ENCODE measurements at places on chromosomes 7 and 10.

DNA sequence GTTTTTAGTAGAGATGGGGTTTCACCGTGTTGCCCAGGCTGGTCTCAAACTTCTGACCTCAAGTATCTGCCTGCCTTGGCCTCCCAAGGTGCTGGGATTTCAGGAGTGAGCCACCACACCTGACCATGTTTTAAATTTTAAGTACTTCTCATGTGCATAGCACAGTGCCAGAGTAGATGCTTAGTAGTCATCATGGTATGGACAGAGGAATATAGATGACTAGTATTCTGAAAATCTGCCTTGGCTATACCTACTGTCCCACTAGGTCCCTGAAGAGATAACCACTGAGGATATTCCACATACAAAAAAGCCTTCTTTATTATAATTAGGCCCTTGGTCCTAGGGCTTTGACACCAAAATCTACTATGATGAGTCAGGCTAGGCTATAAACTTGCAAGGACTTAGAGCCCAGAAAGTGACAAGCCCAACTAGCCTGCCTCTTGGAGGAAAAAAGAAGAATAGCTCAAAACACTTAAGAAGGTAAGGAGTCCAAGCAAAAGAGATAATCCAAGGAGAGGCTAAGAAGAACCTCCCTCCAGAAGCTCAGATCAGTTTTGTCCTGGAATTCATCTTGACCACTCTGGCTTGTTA is 34.0 kb downstream of the LUC7L2 start:
- no peak for DNase-seq

DNA sequence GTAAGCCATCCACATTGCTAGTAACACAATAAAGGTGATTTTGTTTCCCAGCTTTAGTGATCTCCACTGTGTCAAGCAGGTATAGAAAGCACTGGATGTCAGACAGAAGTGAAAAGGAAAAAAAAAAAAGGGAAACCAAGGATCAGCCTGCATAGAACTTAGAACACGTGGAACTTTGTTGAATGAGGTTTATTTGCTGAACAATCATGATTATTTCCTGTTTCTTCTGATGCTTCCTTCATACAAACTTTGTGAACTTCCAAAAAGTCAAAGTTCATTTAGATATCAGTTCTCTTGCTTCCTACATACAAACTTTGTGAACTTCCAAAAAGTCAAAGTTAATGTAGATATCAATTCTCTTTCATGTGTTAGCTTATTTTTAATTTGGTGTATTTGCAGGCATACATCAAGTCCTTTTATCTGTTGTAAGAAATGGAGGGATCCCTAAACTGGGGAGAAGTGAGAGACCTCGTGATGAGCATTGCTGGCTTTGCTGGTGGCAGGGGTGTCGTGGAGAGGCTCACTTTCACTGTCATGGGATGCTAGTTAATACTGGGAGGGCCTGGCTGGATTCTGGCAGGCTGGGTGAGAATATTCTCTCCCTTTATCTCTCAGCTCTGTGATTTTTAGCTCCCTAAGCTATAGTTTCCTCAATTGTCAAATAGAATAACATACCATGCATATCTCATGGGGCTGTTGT is 298.4 kb downstream of the INHBA start:
- no peak for DNase-seq

- DNase-seq, result no peak
Observed at GRCh38 chr10:62498271-62498670, 124.1 kb downstream of the ZNF365 start.

DNA sequence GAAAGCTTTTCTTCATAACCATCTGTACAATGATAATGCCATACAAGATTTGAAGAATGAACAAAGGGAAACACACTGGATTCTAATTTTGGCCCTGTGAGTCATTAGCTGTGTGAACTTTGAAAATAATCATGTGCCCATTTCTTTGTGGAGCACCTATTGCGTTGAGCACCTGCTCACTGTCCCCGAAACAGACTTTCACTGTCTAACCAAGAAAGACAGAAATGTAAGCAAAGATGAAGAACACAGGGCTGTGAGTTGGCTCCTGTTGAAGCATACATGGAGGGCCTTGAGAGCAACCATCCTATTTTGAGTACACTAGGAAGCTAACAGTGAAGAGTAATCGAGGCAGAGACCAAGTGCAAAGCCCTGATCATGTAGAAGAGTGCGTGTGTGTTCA is 118.4 kb upstream of the SLC25A13 start:
- DNase-seq, result no peak

DNA sequence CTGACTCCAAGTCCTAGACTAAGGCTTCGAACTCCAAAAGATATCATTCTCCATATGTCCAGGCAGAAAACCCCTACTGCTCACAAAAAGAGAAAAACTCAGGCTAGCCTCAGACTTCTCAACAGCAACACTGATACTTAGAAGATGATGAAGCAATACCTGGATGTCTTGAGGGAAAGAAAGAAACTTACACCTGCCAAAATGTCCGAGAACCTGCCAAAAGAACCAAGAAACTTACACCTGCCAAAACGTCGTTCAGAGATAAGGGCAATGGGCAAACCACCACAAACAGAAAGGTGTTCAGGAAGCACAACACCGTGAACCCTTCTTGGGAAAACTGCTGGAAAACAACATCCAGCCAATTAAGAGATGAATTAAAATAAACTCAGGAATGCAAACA is 15.3 kb downstream of the ABLIM1 start:
- no peak for DNase-seq

DNA sequence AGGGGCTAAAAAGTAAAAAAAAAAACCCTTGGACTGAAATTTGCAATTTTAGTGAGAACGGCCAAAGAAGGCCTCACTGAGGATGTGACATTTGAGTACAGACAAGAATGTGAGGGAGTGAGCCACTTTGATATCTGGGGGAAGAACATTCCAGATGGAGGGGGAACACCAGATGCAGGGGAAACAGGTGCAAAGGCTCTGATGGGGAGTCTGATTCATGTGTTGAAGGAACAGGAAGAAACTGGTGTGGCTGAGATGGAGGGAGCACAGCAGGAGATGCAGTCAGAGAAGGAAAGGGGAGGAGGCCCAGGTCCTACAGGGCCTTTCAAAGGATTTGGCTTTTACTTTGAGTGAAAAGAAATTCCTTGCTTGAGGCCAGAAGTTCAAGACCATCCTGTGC is 615.7 kb upstream of the NRP1 start:
- no peak for DNase-seq

GRCh38 chr10:23037152-23037551 is 58.2 kb upstream of the MSRB2 start:
- no peak for DNase-seq

GRCh38 chr10:93753621-93754250 is 4.0 kb upstream of the LGI1 start:
- no peak for DNase-seq

- DNase-seq, result no peak
Observed at GRCh38 chr10:109047856-109048255, 875.5 kb downstream of the XPNPEP1 start.

- no peak for DNase-seq
Observed at GRCh38 chr7:125119559-125120115, 190.0 kb upstream of the POT1 start.

DNA sequence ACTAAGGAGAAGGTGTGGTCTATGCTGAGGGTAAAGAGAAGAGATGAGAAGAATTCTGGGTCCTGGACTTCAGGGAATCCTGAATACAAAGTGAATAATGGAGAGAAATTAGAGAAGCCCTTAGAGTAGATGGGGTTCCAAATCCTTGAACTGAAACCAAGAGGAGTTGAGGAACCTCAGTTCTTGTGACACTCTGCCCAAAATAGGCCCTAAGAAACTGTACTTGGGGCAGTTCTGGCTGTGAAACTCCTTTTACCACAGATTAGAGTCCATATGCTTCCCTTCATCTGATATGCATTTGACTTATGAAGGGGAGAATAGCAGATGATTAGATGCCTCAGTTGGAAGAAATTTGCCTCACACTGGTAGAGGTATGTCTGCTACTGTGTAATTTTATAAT is 19.0 kb downstream of the TES start:
- no peak for DNase-seq

- DNase-seq, result peak; percentile 17
Observed at GRCh38 chr7:99928994-99929729, at the start of gene GJC3. TSS of gene GJC3 (minus strand) at chr7:99929620. CDS start at chr7:99929620, 0 bp downstream.

GRCh38 chr7:18997477-18998150 is 119.8 kb downstream of the TWIST1 start:
- no peak for DNase-seq

- DNase-seq, result no peak
Observed at GRCh38 chr10:97140049-97140846, 45.5 kb downstream of the SLIT1 start.

DNA sequence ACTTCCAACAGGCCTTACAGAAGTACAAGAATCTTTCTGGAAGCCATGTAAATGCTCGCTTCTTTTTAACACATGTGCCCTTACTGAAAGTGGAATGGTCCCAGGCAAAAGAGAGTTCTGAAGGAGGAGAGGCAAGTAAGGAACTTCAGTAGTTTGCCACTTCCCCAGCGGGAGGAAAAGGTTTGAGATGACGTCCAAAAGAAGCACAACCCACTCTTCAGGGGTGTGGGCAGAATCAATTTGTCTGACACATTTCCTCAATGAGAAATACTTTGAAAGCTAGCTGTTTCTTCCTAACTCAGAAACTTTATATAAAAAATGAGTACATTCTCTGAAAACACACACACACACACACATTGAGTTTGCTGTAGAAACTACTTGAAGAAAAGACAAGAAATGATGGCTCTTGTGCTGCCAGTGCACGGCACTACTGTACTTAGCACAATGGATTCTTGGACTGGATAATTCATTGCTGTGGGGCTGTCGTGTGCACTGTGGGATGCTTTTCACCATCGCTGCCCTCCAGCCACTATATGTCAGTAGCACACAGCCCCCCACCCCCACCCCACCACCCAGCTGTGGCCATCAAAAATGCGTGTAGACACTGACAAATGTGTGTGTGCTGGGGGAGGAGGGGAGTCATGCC is 183.0 kb downstream of the SRPK2 start:
- DNase-seq, result no peak

DNA sequence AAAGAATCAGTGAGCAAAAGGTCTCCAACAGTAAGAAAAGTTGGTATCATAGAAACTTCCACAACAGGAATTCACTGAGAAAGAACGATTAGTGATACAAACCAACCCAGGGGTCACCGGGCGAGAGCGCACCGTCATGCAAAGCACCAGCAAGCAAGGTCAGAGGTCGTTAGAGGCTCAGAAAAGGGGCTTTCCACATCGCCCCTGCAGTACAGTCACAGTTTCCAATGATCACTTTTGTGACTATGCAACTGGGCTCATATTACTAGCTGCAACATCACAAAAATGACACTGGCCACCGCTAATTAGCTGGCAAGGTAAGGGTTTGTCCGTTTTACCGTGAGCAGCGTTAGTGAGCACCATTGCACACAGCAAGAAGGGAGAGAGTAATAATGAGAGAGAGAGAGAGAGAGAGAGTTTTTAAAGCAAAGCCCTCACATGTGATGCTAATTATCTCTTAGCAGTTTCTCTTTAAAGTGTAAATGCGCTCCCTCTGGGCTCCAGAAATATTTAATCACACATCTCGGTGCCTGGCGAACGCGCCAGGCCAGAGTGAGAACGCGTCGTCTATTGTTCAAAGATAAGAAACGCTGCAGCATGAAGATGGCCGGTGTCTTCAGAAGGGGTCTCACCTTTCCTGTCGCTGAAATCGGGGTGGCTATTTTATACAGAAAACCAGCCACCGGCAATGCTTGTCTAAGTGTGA is 237.5 kb downstream of the DNAJB6 start:
- no peak for DNase-seq

DNA sequence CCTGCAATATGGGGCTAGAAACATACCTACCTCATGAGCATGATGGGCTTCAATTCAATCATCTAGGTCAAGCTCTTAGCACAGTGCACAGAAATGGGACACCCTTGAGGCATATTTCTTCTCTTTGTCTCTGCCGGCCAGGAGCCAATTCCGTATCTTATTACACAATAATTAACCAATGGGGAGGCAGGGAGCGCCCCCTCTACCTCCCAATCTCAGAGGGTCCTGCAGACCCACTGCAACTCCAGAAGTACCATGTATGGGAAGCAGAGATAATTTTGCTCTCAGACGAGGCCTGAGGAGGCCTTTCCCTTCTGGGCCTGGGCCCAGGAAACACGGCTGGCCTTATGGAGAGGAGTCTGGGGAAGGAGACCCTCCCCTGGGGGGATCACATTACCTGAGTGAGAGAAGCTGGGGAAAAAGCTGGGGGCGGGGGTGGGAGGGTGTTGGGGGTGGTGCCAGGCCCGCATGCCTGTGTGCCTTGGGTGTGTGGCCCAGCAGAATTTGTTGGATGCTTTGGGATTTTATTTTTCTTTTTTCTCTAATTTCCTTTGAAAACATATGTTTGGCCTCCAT is 155.5 kb downstream of the UBE2H start:
- no peak for DNase-seq

GRCh38 chr7:151592868-151593486 is 73.3 kb upstream of the RHEB start:
- no peak for DNase-seq

- DNase-seq, result no peak
Observed at GRCh38 chr7:117041007-117041406, 87.7 kb downstream of the ST7 start.

- DNase-seq, result no peak
Observed at GRCh38 chr7:8310876-8311275, 48.9 kb upstream of the ICA1 start.

GRCh38 chr10:76906256-76906655 is 731.4 kb downstream of the KCNMA1 start:
- no peak for DNase-seq

DNA sequence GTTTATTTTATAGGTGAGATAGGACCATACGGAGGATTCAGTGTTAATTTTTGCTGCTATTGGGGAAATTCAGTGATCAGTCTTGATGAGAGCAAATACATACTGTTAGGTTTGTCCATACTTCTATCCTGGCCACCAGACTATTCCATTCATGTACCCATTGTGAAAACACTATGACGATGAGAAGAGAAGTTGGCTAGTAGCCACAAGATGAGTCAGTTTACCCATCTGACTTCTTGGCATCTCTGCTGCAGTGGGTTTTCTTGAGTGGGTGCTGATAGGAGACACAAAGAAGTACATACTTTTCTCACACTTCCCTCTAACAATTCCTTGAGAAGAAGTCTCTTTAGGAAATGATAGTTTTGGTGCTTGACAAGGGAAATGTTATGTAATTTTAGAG is 133.1 kb downstream of the TFPI2 start:
- DNase-seq, result no peak

- no peak for DNase-seq
Observed at GRCh38 chr10:117544004-117544701, 1.6 kb downstream of the EMX2 start.

GRCh38 chr10:4477664-4478063 is 348.3 kb upstream of the AKR1E2 start:
- DNase-seq, result no peak

DNA sequence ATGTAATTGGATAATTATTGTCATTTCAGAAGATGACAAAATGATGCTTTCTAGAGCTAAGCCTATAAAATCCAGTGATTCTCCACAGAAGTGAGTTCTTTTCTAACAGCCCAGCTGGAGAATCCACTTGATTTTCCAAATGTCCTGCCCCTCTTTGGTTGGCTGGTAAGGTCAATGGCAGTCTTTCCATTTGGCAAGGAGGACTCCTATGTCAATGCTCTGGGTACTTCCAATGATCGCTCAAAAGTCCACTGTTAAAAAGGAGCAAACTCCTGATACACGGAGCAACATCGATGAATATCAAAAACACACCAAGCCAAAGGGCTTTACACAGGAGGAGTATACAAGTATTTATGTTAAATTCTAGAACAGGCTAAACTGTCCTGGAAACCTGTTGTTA is 57.8 kb downstream of the STK17A start:
- DNase-seq, result no peak

- no peak for DNase-seq
Observed at GRCh38 chr10:117792214-117792613, 249.7 kb downstream of the EMX2 start.

GRCh38 chr7:44324481-44325200 is 753 bp downstream of the CAMK2B start:
- no peak for DNase-seq

- DNase-seq, result no peak
Observed at GRCh38 chr7:29319719-29320521, 125.3 kb downstream of the CHN2 start.

Data from T-helper 9 cell (primary cell).